Tibial artery (tissue), 4 donors: ENCODE measurements at places on chromosomes 16 and 17.

DNA sequence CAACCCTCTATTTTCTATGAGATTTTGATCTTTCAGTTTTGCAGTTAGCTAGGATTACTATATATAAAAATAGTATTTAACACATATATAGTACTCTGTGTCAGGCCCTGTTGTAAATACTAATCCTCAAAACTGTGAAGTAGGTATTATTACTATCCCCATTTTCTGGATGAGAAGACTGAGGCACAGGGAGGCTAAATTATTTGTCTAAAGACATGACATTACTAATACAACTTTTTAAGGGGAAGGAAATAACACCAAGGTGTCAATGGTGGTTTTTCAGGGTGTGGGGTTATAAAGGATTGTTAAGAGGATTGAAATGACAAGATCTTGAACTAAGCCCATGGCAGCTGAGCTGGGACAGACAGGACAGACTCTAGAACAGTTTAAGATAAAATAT, 4.1 kb upstream of the WSB1 start:
- no peak for DNase-seq
- H3K4me1 ChIP-seq = peaks cover 6% of the 10 kb centered on the region
- no peak overlapping the region for H3K27ac ChIP-seq
- no peak overlapping the region for H3K4me3 ChIP-seq
- H3K27me3 ChIP-seq = no peaks in the 10 kb centered on the region

GRCh38 chr16:86970279-86970678, 346.9 kb downstream of the C16orf95 start:
- no peaks in the 10 kb centered on the region for H3K36me3 ChIP-seq
- no peak overlapping the region for H3K4me3 ChIP-seq
- no peaks in the 10 kb centered on the region for H3K27me3 ChIP-seq
- H3K27ac ChIP-seq = no peak overlapping the region
- H3K4me1 ChIP-seq = peaks cover 5% of the 10 kb centered on the region

- peaks cover 3% of the 10 kb centered on the region for H3K36me3 ChIP-seq
- peak overlapping the region; percentile 97 for H3K4me3 ChIP-seq
- H3K4me1 ChIP-seq = no peaks in the 10 kb centered on the region
- no peak for DNase-seq
- no peaks in the 10 kb centered on the region for H3K27me3 ChIP-seq
Measured at GRCh38 chr16:31094088-31094423, 541 bp downstream of the VKORC1 start.

DNA sequence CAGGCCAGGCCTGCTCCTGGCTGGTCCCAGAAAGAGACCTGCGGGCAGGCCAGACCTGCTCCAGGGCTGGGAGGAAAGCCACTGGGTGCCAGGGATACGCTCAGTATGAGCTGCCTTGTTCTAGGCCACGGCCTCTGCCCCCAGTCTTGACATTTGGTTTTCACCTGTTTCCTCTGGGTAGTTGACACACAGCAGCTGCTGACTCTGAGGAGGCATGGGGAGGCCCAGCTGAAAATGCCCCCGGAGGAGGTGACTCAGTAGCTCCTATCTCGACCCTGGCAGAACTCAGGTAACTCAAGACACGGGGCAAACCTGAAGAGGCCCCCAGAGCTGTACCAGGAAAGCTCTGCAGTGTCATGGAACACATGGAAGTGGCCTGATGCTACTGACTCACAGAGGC, 13.9 kb upstream of the ADGRG1 start:
- no peak for DNase-seq
- H3K4me3 ChIP-seq = no peak overlapping the region
- no peak overlapping the region for H3K27ac ChIP-seq
- no peaks in the 10 kb centered on the region for H3K27me3 ChIP-seq
- no peaks in the 10 kb centered on the region for H3K4me1 ChIP-seq

DNA sequence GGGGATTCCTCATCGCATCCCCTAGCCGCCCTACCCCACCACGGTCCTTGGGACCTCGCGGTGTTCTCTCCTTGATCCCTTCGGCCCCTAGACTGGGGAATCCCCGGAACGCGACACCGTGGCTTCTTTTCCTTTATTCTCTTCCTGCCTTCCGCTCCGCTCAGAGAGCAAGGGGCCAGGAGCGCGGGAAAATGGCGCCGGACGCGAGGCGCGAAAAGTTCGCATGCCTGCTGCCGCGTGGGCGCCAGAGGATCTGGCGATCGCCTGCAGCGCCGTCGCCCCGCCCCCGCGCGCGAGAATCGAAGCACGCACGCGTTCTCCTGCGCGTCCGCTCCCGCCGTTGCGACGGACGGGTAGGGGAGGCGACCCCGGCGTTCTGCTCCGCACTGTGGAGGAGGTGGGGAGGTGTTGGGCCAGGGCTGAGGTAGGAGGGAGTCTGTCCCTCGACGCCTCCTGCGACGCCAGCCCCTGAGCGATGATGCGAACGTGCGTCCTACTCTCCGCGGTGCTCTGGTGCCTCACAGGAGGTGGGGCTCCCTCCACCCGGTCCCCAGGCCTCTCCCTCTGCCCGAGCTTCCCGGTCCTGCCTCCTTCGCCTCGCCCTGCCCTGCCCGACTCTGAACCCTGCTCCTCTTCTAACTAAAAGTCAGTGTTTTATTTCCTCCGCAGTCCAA, at the start of gene ZPBP2:
TSS of gene ZPBP2 (plus strand) at position 323 of the 674 bp plus-strand sequence. CDS start at position 476, 153 bp downstream.
- no peak for DNase-seq
- H3K27me3 ChIP-seq = peaks cover 1% of the 10 kb centered on the region

DNA sequence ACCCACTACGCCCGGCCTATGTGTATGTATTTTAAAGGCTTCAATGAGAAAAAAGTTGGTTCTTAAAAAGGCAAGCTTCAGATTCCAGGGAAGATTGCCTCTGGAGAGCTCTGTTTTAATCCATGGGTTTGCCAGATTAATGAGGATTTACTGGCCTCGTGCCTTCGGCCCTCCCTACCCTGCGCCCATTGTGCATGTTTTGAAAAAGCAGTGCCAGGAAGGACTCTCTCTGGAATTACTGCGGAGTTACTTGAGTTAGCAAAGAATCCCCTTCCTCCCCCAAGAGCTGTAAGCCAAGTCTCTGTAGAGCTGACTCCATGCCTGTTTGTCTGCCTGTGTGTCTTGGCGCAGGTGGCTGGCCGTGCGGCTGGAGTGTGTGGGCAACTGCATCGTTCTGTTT, 98.9 kb downstream of the ABCC6 start:
- peak overlapping the region; percentile 40 for H3K27ac ChIP-seq
- peaks cover 20% of the 10 kb centered on the region for H3K36me3 ChIP-seq
- DNase-seq = no peak
- H3K27me3 ChIP-seq = no peaks in the 10 kb centered on the region
- H3K4me3 ChIP-seq = no peak overlapping the region
- no peaks in the 10 kb centered on the region for H3K4me1 ChIP-seq

- no peak overlapping the region for H3K4me3 ChIP-seq
- peaks cover 5% of the 10 kb centered on the region for H3K36me3 ChIP-seq
- DNase-seq = no peak
- H3K27me3 ChIP-seq = no peaks in the 10 kb centered on the region
- no peak overlapping the region for H3K27ac ChIP-seq
- H3K4me1 ChIP-seq = no peaks in the 10 kb centered on the region
Measured at GRCh38 chr16:68960910-68961309, 117.6 kb downstream of the TANGO6 start.
